ENCODE measurements at places on chromosomes 7 and 10.

GRCh38 chr7:89507034-89507433, 647.2 kb upstream of the STEAP1 start:
- no peak for DNase-seq

GRCh38 chr7:90326500-90326899, 5.4 kb upstream of the FAM237B start:
- no peak for DNase-seq

DNA sequence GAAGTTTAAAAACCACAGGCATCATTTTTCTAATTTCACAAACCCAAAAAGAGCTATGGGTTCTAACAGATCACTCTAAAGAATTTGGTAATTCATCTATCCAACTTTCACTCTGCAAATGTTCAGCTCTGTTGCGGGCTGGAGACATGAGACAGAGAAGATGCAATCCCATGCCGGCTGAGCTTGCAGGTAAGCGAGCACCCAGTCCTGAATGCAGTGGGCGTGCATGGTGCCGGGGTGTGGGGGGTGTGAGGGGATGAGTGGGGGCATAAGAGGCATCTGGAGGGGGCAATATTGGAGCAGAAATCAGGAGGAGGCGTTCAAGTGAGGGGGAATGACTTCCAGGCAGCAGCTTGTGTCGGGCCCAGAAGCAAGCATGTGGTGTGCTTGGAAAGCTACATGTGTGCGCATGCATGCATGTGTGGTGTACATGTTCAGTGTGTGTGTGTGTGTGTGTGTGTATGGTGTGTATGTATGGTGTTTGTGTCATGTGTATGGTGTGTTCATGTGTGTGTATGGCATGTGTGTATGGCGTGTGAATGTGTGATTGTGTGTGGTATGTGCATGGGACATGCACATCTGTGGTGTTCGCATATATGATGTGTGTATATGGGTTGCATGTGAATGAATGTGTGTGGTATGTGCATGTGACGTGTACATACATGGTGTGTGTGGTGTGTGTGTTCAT, 172.9 kb downstream of the PRKCQ start:
- DNase-seq = no peak

DNA sequence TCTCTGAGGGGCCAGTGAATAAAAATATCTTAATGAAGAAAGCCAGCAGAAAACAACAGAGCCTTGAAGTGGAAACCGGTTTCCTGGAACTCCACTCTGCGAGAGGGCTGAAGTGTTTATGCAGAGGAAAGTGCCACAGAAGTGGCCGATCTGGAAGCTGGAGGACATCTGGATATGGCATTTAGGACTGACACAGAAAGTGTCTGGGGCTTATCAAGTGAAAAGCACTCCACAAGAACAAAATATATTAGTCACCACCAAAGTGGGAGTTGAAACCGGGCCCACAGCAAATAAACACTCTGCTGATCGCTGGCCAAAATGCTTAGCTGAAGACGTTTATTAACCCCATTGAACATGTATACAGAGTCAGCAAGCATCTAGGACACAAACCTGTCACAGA, 7.8 kb downstream of the NOD1 start:
- no peak for DNase-seq

- no peak for DNase-seq
Observed at GRCh38 chr10:13669182-13669855, 82.6 kb downstream of the PRPF18 start.

DNA sequence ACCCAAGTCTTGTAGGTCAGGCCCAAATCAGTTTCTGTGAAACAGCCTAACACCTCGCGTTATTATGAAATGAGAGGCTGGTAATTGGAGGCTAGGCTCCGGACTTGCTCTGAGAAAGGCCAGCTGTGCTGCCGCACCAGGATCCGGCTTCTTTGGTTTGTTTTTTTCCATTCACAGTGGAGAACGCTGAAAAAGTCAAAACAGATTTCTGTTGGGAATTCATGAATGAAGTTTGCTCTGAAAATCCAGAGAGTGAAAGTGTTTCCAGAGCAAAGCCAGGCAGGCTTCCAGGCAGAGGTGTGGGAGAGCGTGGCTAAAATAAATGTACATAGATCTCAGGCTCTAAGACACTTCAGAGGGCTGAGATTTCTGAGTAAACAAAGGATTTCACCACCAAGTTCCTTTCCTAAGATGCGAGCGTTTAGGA, 240.1 kb downstream of the TRIL start:
- DNase-seq = no peak

GRCh38 chr10:91672021-91672608, 39.2 kb upstream of the PPP1R3C start:
- DNase-seq = no peak

- DNase-seq = no peak
Observed at GRCh38 chr10:603745-604144, 85.7 kb downstream of the DIP2C start.

- no peak for DNase-seq
Observed at GRCh38 chr7:36851382-36851781, 127.1 kb upstream of the AOAH start.

- DNase-seq = no peak
Observed at GRCh38 chr7:50564640-50565558, at the start of gene DDC. Gene DDC, minus strand, starts transcription at chr7:50565405. Its CDS starts 21,320 bp downstream, at chr7:50544085.

DNA sequence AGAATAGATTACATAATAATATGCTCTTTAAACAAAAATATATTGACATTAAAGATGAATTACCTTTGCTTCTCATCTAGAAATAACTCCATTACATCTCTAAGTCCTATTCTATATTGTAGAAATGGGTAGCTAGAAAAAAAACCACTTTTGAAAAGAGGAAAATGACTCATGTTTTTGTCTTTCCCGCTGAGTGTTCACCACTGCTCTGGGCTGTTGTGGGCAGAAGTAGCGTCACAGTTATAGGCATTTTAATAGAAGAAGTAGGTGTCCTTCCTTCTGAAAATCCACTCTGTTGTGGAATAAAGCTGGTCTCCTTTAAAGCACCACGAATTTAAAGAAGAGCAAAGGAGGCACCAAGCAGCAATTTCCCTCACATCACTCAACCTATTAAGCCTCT, 117.6 kb upstream of the NFE2L3 start:
- no peak for DNase-seq

- DNase-seq = no peak
Observed at GRCh38 chr10:7485244-7485556, 74.4 kb upstream of the SFMBT2 start.

- no peak for DNase-seq
Observed at GRCh38 chr10:131266936-131267813, 44.3 kb downstream of the TCERG1L start.

DNA sequence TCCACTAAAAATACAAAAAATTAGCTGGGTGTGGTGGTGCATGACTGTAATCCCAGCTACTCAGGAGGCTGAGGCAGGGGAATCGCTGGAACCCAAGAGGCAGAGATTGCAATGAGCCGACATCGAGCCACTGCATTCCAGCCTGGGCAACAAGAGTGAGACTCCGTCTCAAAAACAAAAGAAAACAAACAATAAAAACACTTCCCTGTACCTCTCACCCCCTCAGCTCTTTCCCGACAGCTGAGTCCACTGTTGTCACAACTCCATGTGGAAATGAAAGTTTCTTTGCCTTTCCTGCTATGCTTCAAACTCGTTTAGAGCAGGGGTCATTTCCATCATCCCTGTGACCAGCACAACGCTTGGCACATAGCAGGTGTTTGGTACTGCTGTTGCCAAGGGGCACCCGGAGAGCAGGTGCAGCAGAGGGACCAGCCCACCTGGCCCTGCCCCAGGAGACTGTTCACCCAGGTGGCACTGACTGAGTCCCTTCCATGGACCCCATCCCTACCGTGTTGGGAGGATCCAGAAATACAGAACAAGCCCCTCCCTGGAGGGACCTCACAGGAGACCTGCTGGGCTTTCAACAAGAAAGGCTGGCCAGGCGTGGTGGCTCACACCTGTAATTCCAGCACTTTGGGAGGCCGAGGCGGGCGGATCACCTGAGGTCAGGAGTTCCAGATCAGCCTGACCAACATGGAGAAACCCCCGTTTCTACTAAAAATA, 4.9 kb downstream of the TMEM130 start:
- no peak for DNase-seq

- no peak for DNase-seq
Observed at GRCh38 chr10:89342206-89342958, 14.6 kb downstream of the IFIT3 start.

- DNase-seq = no peak
Observed at GRCh38 chr10:77177589-77177988, 460.0 kb downstream of the KCNMA1 start.

- DNase-seq = no peak
Observed at GRCh38 chr7:110347081-110347480, 743.8 kb upstream of the LRRN3 start.

DNA sequence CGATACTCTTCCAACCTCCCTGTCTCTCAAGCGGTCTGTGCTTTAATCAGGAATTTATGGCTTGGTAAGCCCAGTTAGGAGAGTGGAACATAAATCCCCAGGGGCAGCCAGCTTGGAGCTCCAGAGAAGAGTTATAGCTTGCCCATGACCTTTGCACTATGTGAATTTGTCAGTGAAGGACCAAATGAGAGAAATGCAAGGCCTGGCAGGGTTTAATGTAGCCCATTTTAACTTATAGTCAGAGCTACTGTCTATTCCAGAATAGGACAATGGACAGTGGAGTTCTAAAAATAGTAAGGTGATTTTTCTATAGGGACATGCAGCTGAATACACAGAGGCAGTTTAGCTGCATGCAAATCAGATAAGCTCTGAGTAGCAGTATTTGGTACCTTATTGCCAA, 142.6 kb upstream of the CAV2 start:
- DNase-seq = no peak

DNA sequence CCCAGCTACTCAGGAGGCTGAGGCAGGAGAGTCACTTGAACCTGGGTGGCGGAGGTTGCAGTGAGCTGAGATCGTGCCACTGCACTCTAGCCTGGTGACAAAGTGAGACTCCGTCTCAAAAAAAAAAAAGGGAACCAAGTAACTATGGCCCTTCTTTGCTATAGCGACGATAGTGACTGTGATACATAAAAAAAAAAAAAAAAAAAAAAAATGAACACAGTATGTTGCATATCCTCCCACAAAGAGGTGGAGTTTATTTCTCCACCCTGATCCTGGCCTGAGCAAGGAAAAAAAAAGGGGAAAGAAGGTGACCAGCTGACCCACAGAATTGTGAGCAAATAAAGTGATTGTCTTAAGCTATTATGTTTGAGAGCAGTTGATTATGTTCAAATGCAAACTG, 42.3 kb upstream of the STEAP1B start:
- DNase-seq = no peak

DNA sequence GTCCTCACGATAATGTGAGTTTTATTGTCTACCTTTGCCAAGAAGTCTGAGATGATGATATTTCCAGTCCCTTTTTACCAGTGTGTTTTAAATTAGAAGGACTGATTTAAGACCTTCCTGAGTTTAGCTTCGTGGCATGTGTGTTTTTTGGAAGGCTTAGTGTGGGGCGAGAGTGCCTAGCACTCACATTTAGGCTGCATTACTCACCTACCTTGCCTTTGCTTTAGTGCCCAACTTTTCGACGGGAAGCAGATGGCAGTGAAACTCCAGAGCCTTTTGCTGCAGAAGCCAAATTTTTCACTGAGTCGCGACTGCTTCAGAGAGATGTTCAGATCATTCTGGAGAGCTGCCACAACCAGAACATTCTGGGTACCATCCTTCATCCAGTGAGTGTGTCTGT, 50.9 kb downstream of the SND1 start:
- DNase-seq = no peak

GRCh38 chr10:130808686-130809085, 502.8 kb downstream of the TCERG1L start:
- no peak for DNase-seq

DNA sequence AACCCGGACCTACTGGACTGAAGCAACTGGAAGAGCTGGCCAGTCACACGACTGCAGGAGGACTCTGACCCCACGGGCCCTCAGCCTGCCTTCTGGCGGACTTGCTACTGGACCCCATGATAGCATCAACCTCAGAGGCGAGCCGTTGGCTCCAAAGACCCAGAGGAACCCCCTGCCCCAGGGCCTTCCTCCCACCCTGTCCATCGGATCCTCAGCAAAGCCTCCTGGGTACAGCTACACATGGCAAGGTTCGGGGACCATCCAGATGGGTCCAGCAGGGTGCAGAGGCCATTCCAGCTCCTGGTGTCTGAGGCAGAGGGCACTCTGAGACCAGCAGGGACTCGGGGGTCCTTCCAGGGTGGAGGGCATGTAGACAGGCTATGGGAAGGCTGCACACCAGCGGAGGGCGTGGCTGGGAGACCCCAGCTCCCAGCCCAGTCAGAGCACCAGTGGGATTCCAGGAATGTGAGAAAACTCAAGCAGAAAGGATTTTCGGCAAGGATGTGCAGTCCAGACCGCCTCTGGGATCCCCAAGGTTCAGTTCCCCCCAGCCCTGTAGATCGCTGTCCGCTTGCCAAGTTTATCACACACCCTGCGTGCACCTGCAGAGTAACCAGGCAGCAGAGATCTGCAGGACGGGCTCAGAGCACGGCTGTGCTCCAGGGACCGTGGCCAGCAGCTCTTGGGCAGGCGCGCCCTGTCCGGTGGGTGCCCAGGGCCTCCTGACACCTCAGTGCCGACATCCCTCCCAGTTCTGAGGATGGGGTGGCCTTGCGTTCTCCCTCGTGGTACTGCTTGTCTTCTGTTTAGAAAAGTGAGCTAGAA, 89.8 kb upstream of the PPP2R2D start:
- DNase-seq = no peak

DNA sequence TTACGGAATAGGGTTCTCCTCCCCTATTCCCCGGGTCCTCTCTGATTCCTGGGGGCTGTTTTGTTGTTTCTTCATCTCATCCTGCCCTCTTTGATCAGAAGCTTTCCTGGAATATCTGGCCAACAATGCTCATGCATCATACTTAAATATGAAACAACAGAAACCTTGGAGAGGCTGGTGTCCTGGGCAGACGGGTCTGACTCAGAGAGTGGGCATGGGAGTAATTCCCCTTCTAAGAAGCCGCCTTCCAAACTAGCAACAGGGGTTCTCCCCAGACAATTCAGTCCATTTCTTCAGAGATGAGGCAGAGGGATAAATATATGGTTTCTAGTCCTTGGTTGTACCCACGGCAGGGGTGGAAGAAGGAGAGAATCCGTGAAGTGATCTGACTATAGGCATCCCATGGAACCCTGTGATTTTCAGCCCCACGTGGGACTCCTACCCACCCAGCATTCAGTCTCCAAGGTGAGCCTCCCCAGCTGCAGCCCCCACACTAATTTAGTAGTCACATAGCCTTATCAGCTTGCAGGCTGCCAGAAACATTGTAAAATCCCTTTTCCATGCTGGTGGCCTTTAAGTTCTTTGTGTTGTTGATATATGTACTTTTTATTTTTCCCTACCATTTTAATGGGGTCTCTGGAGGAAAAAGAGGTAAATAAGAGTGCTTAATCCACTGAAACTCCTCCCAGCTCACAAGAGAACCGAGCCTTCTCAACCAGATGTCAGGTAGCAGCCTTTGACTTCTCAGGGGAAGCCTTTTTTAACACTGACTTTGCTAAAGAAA, 119.2 kb downstream of the SFMBT2 start:
- no peak for DNase-seq

- no peak for DNase-seq
Observed at GRCh38 chr10:132189016-132189415, 2.3 kb downstream of the DPYSL4 start.
